MCF 10A (cell line): ENCODE measurements at places on chromosomes 5 and 9.

DNA sequence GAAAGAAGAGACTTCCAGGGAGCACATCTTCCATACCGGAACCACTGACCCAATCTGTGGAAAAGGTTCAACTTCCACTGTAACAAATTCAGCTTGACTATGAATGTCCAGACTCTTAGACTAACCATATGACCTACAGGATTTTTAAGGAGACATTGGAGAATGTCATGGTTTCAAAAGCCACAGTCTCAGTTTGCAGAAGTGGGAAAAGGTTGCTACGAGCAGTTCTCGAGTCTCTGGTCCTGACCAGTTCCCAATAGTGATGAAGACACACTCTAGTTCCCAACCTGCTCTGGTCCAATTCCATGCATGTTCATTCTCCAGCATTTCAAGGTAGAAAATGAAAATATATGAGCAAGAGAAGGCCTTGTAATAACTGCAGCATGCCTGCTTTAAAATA lies 158.0 kb downstream of the MAPKAP1 start:
- peaks cover 15% of the 10 kb centered on the region for H3K36me3 ChIP-seq
- H3K27me3 ChIP-seq = no peaks in the 10 kb centered on the region
- no peak overlapping the region for H3K27ac ChIP-seq
- no peak for DNase-seq

DNA sequence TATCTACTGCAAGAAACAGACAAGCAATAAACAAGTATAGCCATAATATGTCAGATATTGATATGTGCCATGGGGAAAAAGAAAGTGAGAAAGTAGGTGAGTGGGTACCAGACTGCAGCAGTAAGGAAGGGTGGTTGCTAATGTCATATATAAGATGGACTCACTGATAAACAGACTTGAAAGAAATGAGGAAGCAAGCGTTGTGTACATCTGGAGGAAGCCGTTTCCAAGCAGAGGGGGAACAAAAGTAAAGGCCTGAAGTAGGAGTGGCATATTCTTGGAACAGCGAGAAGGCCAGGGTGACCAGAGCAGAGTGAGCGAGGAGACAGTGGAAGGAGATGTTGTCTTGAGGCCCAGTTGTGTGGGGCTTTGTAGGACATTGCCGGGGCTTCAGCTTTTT lies 142.2 kb upstream of the MAP3K1 start:
- H3K36me3 ChIP-seq = no peaks in the 10 kb centered on the region
- H3K27me3 ChIP-seq = no peaks in the 10 kb centered on the region
- no peak overlapping the region for H3K4me3 ChIP-seq
- DNase-seq = no peak
- H3K4me1 ChIP-seq = peaks cover 11% of the 10 kb centered on the region

GRCh38 chr9:113564498-113565237 lies 101.1 kb downstream of the RGS3 start:
- H3K4me1 ChIP-seq = peaks cover 24% of the 10 kb centered on the region
- peak; percentile 84 for DNase-seq
- peak overlapping the region; percentile 75 for H3K27ac ChIP-seq
- H3K36me3 ChIP-seq = no peaks in the 10 kb centered on the region
- no peaks in the 10 kb centered on the region for H3K27me3 ChIP-seq
- peak overlapping the region; percentile 73 for H3K4me3 ChIP-seq

DNA sequence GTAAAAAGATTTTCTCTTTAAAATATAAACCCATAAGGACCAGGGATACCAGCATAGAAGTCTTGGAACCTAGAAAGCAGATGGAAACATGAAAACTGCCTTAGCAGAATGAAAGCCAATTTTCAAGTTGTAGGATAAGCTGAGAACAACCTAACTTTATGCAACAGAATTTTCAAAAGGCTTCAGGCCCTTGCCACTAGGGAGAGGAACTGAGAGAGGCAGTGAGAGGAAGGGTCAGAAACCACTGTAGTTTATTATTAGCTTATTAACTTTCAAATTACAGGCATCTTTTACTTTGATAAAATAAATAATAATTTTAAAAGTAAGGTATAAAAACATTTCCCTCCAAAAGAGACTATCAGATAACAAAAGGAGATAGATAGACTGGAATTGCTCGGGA lies 33.4 kb downstream of the FAM81B start:
- no peak overlapping the region for H3K4me3 ChIP-seq
- no peaks in the 10 kb centered on the region for H3K27me3 ChIP-seq
- no peaks in the 10 kb centered on the region for H3K36me3 ChIP-seq
- H3K27ac ChIP-seq = no peak overlapping the region
- no peaks in the 10 kb centered on the region for H3K4me1 ChIP-seq
